NCI-H226 (cell line): ENCODE measurements at places on chromosomes 6 and 20.
A peak's percentile ranks its signal among the peaks of the same experiment; 100 is the strongest.

DNA sequence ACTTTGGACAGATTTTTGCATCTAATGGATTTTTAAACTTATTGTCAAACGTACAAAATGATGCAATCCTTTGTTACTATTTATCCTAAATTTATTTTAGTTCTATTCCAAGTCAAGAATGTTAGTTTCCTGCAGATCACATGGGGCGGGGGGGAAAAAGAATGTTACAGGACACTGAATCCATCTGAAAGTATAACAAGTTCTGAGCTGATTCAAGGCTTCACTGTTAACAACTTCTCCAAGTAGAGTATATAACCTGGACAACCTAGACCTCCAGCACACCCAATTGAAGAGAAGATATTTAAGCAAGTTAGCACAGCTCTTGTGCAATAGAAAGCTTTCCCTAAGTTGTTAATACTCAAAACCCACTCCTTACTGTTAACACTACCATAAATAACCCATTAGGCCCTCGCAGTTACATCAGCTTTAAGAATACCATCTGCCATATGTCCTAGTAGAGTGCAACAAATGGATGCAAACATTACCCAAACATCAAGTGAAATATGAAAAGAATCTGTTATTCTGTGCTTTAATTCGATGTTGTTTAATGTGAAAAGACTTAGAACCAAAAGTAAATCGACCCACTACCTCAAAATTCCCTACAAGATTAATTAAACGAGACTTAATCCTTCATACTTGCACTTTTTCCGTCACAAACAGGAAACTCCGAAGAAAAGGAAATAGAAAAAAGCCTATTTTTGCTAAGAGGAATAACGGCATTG is 1.3 kb downstream of the SEC63 start:
- DNase-seq, result no peak

GRCh38 chr20:35981969-35982368 is 13.6 kb downstream of the CNBD2 start:
- DNase-seq, result no peak

- no peak for DNase-seq
Measured at GRCh38 chr20:18553746-18554145, 13.5 kb upstream of the SMIM26 start.

- no peak for DNase-seq
Measured at GRCh38 chr20:24060851-24061590, 72.4 kb upstream of the GGTLC1 start.

DNA sequence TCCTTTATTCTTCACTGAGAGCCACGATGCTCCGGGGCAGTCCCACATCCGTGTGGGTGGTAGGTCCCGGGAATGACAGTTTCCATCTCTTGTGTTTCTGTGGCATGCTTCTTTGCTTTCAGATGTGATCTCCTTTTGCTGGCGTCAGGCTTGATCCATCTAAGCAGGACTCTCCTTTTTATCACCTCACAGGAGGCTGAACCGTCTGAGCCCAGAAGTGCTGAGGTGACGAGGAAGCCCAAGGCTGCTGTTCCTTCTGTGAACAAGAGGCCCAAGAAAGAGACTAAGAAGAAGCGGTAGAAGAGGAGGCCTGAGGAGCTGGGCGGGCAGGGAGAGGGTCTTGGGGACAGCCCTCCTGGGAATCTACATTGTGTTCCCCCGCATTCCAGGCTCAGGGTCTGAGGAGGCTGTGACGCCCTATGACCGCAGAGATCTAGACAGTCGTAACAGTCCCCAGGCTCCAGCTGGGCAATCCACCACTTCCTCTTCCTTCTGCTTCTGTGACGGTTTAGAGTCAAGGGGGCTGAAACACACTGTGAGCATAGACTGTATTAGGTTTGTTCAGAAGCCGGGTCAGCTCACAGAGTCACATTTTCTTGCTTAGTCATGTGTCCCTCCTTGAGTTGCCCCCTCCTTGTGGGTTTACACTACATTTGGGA is 26.8 kb downstream of the MANBAL start:
- DNase-seq, result no peak

DNA sequence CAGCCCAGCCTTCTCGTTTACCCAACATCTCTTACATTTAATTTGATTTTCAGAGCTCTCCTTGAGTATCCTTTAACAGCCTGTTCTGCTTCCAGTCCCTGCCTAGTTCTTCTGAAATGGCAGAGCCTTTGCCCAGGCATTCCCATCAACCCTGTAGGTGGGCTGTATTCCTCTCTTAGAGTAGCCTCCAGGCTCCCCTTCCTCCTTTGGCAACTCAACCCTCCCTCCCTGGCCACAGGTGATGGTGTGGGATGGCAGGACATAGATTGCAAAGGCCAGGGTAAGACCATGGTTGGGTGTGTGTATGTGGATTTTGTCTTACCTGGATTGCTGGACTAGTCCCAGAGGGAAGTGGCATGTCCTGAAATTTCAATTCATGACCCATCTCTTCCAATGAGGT is 125.4 kb downstream of the F13A1 start:
- no peak for DNase-seq

GRCh38 chr6:155004576-155005372 is 9.7 kb downstream of the TIAM2 start:
- no peak for DNase-seq

DNA sequence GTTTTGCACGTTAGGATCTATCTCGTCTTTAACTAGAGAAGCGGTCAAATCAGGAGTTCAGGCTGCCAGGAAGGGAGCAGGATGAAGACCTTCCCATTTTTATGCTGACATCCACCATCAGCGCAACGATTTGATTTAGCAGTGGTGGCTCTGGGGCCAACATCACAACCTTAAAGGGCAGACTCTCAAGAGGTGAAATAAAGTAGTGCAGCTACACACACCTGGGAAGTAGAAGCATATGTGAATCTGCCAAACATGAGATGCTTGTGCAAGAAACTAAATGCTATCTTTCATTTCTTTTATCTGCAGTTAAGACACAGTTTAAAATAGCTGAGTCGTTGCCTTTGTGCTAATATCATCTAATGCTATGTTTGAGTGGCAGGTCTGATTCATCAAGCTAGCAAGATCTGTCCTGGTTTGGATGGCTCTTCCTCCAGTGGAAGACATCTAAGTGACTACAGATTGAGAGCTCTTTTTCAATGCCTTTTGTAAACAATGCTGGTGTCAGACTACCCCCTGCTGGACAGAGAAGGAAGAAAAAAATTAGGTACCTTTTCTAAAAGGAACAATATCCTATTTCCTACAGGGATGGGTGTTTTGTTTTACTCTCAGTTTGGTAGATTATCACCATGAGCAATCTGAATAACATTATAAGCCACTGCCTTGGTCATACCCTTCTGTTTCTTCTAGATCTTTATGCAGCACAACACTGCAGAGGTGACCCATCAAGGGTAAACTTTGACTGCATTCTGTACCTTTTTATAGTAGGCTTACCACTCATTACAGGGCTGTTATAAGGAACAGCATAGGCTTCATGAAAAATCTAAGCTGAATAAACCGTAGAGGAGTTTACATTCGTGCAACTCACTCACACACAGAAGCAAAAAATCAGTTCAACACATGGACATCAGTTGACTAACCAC is 171.6 kb upstream of the FBXL4 start:
- peak; percentile 3 for DNase-seq

- no peak for DNase-seq
Measured at GRCh38 chr6:40640599-40641227, 53.5 kb upstream of the LRFN2 start.

GRCh38 chr6:15036690-15037245 is 209.1 kb upstream of the JARID2 start:
- no peak for DNase-seq

DNA sequence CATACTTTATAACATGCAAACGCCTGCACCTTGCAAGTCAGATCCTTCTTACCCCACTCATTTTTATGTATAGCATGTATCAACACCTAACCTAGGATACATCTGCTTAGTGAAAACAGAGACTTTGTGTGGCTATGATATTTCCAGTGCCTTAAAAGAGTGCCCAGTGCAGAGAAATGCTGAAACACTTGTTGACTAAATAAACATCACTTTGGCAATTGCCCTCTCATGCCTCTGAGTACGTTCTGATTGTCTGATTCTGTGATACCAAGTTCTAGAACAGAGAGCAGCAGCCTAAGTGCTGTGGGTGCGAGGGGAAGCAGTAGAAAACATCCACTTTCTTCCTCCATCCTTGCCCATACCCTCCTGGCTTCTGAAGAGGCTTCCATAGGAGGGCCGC is 13.6 kb downstream of the PLEKHG1 start:
- DNase-seq, result no peak

- DNase-seq, result peak; percentile 47
Measured at GRCh38 chr20:18276821-18277220, 11.5 kb upstream of the ZNF133 start.

DNA sequence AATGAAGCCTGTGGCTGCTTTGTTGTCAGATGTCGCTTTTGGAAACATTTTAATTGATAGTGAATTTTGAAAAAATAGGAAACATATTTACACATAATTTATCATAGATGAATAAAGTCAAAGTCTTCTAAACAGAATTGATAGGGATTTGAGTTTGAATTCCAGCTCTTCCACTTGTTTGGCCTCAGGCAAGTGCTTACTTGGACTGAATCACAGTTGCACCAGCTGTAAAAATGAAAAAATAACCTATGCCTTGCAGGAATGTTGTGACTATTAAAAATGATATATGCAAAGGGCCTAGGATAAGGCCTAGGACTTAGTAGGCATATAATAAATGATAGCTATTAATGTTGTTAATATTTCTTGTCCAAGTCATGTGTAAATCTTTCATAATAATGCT is 618.5 kb upstream of the MMS22L start:
- DNase-seq, result peak; percentile 11

DNA sequence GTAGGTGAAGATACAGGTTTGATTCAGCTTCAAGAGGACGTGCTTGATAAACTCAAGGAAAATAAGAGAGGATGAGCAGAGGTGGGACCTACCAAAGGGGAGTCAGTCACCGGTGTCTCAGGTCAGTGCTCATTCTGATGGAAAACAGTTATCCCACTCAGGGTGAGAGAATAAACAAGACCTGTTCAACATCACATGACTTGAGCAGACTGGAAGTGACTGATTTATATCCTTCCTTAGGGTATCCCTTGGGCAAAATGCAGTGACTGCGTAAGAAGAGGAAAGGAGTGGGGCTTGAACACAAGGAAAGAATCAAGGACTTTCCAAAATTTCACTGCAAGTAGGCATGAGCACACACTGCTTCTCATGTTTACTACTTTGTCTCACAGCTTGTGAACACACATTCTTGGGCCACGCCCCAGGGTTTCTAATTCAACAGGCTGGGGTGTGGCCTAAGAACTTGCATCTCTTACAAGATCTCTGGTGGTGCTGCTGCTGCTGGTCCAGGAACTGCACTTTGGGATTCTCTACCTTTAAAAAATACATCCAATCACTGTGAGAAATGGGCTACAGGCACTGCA is 11.6 kb downstream of the CST3 start:
- no peak for DNase-seq

- no peak for DNase-seq
Measured at GRCh38 chr20:54043076-54043967, 27.1 kb downstream of the BCAS1 start.

- no peak for DNase-seq
Measured at GRCh38 chr20:38321959-38322598, 18.1 kb downstream of the BPI start.

DNA sequence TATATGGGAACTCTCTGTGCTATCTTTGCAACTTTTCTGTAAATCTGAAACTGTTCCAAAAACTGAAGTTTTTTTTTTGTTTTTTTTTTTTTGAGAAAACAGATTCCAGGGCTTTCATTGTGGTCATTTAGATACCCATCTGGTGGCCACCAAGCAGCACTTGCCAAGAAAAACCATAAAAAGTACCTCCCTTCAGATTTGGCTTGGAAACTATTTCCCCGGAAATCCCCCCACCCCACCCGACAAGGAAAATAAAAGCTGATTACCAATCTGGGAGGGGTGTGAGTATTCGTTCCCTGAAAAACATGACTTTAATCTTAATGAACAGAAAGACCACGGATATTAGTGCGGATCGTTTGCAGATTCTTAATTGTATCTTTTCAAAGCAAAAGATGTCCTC is 1.9 kb downstream of the NFATC2 start:
- no peak for DNase-seq

DNA sequence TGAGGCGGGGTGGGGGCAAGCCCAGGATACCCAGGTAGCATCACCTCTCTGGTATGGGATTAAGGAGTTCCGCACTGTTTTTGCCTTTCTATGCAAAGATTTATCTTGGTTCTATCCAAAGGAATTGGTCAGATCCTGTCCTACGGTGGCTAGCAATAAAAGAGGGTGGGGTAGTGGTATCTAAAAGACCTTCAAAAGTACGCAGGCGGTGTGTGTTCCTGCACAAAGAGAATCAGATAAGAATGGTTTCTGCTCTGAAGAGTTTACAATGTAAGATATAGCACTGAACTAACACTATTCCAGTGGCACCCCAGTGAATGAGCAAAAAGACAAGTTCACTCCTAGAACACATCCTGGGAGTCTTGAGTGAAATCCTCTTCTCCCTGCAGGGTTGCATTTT is 6.3 kb downstream of the MRPS18A start:
- no peak for DNase-seq

GRCh38 chr20:32792731-32793458 is 26.9 kb upstream of the MAPRE1 start:
- no peak for DNase-seq

DNA sequence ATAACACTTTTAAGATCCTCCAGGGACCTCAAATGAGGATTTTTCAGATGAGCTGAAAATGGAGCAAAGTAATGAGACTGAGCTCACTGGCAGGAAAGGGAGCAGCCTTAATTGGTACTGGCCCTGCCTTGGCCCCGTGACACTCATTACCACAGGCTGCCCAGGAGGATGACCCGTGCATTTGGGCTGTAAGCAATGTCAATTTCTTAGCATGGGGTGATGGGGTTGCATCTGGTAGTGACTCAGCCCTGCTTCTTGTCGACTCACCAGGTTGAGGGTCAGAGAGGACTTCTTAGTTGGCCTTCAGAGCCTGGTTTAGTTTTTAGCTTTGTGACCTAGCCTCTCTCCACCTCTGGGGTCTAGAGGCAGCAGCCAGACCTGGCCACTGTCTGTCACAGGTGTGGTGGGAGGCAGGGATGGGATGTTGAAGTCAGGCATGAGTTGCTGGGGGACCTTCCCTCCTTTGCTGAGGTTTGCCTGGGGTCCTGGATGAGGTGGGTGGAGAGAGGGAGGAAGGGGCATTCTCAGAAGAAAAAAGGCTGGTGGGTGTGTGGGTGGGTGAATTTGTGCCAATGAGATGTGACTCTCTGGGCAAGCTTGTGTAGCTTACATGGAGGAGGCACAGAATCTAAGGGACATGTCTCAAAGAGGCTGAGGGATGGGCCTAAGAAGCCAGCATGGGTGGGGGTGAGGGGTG is 25.9 kb upstream of the EPB41L1 start:
- peak; percentile 41 for DNase-seq

DNA sequence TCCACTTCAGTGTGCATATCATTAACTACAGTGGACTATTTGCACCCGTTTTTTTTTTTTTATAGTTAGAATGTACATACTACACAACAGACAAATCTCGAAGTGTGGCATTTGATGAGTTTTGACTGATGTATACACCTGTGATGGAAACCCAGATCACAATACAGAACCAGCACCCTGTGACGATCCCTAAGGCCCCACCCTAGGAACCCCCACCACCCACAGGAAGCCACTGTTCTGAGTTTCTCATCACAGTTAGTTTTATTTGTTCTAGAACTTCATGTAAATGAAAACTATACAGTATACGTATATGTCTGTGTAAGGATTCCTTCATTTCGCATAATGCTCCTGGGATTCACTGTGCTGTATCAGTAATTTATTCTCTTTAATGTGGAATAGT is 102.8 kb downstream of the IRF4 start:
- no peak for DNase-seq
